Foreskin melanocyte (primary cell): ENCODE measurements at places on chromosomes 6 and 20.

GRCh38 chr20:36353740-36354139 is 47.6 kb downstream of the DLGAP4 start:
- DNase-seq, result no peak

- no peak for DNase-seq
These were observed 54.1 kb upstream of the PDE7B start for GRCh38 chr6:135797361-135797760.

DNA sequence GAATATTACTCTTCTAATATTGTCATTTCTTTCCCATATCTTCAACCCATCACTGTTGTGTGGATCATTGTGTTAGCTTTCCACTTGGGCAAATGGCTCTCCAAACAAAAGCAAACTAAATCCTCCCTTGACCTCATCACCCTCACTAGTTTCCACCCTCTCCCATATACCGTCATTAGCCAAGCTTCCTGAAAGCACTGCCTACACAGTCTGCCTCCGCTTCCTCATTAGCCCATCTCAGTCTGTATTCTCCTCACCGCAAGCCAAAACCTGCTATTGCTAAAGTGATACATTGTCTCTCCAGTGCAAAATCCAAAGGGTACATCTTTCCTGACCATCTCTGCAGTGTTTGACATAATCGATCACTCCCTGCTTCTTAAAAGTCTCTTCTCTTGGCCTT is 212.6 kb downstream of the CLIC5 start:
- DNase-seq, result no peak

DNA sequence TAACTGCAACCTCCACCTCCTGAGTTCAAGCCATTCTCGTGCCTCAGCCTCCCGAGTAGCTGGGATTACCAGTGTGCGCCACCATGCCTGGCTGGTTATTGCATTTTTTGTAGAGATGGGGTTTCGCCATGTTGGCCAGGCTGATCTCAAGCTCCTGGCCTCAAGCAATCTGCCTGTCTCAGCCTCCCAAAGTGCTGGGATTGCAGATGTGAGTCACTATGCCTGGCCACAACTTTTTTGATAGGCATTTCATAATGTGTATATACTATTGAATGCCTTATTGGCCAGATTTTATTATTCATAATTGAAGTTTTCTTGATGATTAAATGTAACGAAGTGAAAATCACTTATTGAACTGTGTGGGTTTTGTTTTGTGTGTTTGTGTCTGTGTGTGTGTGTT is 27.9 kb downstream of the FIG4 start:
- DNase-seq, result no peak

GRCh38 chr6:107642095-107642860 is 152.4 kb downstream of the SOBP start:
- DNase-seq, result no peak

- DNase-seq, result no peak
These were observed 864.2 kb upstream of the FLRT3 start for GRCh38 chr20:15201602-15202001.

DNA sequence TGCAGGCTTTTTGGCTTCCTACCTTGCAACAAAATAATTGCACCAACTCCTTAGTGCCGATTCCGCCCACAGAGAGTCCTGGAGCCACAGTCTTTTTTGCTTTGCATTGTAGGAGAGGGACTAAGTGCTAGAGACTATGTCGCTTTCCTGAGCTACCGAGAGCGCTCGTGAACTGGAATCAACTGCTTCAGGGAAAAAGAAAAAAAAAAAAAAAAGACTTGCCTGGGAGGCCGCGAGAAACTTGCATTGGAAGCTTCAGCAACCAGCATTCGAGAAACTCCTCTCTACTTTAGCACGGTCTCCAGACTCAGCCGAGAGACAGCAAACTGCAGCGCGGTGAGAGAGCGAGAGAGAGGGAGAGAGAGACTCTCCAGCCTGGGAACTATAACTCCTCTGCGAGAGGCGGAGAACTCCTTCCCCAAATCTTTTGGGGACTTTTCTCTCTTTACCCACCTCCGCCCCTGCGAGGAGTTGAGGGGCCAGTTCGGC is 420 bp downstream of the SOX4 start:
- DNase-seq, result no peak

DNA sequence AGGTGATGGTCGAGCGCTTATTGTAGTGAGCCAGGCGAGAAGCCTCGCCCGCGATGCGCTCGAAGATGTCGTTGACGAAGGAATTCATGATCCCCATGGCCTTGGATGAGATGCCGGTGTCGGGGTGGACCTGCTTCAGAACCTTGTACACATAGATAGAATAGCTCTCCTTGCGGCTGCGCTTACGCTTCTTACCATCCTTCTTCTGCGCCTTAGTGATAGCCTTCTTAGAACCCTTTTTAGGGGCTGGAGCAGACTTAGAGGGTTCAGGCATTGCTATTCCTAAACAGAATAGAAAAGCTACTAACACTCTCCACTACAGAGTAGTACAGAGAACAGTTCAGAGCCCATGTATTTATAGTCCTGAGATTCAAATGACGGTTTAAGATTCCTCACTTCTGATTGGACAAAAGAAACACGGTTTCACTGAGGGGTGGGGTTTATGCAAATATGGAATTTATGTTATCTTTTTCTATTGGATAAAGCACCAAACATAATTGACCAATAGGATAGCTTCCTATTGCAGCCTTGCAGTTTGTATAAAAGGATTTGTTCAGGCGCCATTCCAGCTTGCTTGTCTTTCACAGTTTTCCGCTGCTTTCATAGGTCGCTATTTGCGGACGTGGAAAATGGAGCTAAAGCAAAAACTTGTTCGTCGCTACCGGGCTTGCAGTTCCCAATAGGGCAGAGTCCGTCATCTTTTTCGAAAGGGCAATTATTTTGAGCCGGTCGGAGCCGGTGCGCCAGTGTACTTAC is 43.7 kb upstream of the HFE start:
- peak; percentile 97 for DNase-seq

DNA sequence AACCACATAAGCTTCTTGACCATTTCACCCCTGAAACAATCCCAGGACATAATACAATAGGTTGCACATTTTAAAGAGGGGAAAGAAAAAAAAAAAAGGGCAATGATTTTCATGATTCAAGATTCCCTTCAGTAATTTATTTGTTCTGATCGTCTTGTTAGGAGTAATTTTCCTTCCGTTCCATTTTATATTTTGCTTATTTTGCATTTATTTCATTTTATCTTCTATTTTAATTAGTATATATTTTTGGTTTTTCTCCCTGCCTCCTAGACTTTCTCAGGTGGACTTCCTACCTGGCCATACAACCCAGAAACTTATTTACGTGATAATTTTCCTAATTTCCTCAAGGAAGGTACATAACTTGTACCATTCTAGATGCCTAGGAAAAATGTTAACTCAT is 32.6 kb downstream of the FBXO5 start:
- DNase-seq, result no peak

DNA sequence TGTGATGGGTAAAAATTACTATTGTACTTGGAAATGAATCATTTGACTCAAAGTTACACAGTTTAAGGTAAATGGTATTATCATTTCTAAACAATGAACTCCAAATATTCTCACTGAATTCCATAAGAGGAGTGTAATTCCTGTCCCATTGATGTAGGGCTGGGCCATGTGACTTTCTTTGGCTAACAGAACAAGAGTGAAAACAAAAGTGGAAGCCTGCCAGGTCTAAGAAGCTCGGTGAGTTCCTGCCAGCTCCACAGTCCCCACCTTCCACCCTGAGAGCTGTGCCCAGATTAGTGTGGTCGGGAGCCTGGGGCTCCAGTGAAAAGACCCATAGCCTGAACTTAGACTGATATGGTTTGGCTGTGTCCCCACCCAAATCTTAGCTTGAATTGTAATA is 24.6 kb downstream of the TBXT start:
- DNase-seq, result no peak

- DNase-seq, result no peak
These were observed 44.8 kb downstream of the RIPOR2 start for GRCh38 chr6:24891004-24891403.

- DNase-seq, result no peak
These were observed 7.7 kb downstream of the NTSR1 start for GRCh38 chr20:62716198-62716940.

DNA sequence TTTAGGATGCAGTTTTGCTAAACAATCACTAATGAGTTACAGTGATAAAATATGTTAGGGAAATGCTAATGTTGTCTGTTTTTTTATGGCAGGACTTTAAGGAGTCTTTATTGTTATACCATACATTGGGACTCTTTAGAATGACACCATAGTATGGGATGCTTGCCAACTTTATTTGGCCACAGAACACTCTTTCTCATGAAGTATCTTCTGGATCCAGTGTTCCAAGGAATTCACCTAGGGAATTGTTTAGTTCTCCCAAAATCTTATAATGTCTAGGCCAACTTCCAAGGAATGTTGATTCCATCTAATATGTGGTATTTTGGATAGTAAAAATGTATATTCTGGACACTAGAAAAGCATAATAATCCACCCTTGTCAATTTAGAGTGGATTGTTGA is 3.3 kb downstream of the RIN2 start:
- DNase-seq, result no peak

GRCh38 chr6:28907394-28907793 is 16.4 kb downstream of the TRIM27 start:
- no peak for DNase-seq

- DNase-seq, result no peak
These were observed 80.0 kb upstream of the FRMD1 start for GRCh38 chr6:168158980-168159349.

GRCh38 chr20:5127859-5128424 is 1.1 kb downstream of the CDS2 start:
- DNase-seq, result no peak

GRCh38 chr6:113449051-113449450 is 408.1 kb upstream of the MARCKS start:
- no peak for DNase-seq

DNA sequence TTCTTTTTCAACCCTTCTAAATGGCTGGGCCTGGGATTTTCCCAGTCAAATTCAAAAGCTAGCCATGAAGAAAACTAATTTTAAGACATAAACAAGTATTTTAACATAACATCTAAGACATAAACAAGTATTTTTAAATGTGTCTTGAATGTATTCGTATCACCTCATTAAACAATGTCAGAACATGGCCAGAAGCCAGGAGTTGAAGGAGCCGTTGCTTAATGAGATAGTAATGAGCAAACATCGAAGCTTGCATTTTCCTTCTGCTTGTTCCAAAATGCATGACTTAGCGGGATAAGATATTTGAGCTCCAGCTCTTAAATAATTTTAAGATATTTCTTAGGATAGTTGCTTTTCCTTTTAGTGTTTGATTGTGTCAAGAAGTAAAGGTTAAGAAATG is 4.2 kb upstream of the RNF182 start:
- no peak for DNase-seq

- DNase-seq, result peak; percentile 5
These were observed 1.0 kb downstream of the MRPS26 start for GRCh38 chr20:3046677-3047462.

GRCh38 chr20:16982091-16982726 is 234.1 kb downstream of the OTOR start:
- no peak for DNase-seq

DNA sequence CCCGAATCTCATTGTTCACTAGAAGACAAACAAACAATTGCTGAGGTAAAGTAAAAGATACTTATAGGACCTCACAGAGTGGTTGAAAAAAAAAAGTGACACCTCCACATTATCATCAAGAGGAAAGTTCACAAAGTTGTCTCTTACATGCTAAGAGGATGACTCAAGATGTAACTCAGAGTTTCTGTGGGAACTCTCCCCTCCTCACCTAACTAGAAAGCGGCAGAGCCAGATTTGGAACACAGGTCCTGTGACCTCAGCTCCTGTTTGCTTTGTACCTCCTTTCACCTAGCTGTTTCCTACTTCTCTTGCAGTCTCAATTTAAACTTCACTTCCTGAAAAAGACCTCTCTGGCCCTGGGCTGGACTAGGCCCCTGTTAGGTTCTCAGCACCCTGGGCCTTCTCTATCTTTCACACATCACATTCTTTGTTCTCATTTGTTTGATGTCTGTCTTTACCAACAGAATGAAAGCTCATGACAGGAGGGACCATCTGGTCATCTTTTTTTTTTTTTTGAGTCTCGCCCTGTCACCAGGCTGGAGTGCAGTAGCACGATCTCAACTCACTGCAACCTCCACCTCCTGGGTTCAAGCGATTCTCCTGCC is 60.8 kb downstream of the CD24 start:
- DNase-seq, result no peak

DNA sequence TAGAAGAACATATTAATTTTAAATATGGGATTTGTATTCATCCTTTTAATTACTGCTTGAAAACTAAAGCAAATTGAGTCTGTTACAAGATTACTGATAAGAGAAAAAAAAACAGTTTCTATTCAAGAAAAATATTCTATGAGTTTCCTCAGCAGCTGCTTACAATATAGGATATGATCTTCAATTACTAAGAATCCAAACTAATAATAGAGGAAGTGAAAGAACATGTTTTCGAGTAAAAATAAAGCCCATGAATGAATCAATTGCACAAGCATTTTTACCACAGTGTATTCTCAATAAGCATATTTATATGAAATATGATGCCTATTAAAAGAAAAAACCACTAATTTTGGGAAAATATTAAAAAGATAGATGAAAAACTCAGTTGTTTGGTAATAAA is 63.4 kb downstream of the AHI1 start:
- DNase-seq, result no peak

DNA sequence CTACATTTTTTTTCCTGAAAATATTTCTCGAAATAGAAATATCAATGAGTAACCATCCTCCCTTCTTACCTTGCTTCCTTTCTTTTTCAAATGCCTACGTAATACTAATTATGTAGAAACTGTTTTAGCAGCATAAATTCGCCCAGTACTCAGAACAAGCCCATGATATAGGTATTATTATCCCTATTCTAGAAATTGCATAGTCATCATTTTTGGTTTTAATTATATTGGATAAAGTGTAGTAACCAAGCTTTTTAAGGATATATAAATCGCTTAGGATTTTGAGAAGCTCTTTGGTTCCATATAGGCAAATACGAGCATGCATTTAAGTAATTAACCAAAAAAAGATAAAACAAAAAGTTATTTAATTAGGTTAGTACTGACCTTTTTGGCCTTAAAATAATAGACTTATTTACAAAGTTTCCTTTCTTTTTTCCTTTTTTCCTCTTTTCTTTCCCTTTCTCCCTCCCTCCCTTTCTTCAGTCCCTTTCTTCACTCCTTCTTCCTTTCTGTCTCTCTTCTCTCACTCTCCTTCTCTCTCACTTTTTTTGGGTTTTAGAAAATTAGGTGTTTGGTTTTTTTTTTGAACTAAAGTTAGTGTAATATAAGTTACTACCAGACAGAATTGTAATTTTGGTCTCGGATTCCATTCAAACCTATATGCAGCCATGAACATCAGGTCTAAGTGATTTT is 457.7 kb downstream of the RFPL4B start:
- no peak for DNase-seq
